Upper lobe of left lung (tissue), 6 donors: ENCODE measurements at places on chromosomes 6 and 20.

- peak; percentile 51 for DNase-seq
Observed at GRCh38 chr6:153872946-153873345, 166.1 kb upstream of the OPRM1 start.

GRCh38 chr20:39897058-39897457 is 792.0 kb downstream of the MAFB start:
- no peak for DNase-seq

GRCh38 chr6:121596441-121596840 is 161.0 kb downstream of the GJA1 start:
- DNase-seq: no peak

GRCh38 chr6:108323710-108324466 is 29.0 kb downstream of the AFG1L start:
- no peak for DNase-seq

DNA sequence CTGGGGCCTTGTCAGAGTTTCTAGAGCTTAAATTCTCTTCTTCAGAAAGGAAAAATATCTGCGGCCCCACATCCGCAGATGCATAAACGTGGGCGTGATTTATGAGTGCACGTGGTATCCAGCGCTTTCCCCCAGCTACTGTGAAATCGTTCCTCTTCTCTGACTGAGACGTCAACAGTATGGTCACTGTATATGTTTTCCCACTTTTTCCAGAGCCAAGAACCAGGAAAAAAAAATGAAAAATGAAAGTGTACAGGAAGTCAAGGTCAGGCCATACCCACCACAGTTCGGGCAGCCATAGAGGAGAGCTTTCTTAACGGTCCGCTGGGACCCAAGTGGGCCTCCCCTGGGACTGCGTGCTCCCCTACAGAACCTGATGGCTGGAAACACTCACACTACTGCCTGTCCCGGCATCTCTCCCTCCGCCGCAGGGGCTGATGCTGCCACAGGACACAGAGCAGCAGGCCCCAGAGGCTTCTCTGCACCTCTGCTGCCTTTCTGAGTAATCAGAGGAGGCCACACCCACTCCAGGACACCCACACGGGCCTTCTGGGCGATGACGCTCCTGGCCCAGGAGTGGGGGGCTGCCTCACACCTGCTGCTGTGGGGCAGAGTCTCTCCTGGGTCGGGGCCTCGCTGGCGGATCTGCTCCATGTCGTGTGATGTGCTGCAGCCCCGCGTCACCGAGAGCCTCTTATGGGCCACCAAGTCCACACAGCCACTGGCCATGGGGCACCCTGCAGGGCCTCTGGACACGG is 16.4 kb upstream of the STX16 start:
- DNase-seq: no peak

- no peak for DNase-seq
Observed at GRCh38 chr6:149919834-149920225, 3.1 kb downstream of the RAET1G start.

GRCh38 chr20:25521382-25521781 is 63.9 kb downstream of the NINL start:
- no peak for DNase-seq

GRCh38 chr6:169225887-169226286 is 27.8 kb downstream of the THBS2 start:
- DNase-seq: peak; percentile 50

GRCh38 chr6:108675226-108676200 is 114.8 kb downstream of the FOXO3 start:
- DNase-seq: no peak

DNA sequence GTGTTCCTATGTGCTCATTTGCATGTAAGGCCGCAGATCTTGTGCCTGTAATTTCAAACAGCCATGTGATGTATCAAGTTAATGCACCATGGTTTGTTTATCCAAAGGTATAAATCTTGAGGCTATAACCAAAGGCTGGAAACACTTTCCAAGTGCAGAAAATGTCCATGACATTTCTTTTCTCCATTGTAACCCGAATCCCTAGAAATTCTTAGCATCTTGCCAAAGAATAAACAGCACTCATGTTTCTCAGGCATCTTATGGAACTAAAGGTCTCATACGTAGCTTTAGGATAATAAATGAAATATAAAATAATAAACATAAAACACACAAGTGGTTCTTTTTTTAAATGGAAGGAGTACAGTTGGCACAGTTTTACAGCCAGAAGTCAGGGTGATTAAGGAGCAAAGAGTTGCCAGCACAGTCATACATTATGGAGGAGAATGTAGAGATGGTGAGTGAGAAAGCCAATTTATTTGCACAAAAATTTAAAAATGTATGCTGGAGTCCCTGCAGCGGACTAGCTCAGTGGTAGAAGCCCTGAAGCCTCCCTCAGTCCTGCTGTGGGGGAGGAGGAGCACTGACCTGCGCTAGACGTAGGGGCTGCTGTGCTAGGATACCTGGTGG is 18.0 kb downstream of the CDH26 start:
- no peak for DNase-seq

DNA sequence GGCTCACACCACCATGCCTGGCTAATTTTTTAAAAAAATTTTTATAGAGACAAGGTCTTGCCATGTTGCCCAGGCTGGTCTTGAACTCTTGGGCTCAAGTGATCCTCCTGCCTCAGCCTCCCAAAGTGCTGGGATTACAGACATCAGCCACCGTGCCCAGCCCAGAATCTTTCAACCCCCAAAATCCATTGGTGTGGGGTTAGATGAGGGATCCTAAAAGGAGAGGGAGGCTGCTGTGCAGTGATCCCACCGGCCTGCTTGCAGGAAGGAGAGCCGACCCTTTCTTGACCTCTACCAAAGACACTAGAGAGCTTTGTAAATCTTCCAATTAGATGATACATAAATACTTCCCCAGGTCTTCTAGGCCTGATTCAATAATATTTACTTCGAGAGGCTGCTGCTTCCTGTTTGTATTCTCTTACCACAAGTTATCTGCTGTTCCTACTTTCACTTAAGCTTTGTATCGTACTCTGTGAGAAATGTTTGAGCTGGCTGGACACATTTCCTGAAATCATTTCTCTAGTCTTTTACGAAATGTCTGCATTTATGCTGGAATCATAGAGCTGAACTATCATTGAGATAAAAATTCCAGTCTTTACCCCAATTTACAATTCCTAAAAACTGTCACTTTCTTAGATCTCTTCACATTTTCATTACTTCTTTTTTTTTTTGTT is 49.3 kb upstream of the IER3 start:
- no peak for DNase-seq
